RWPE2 (cell line): ENCODE measurements at places on chromosomes 7 and 10.

GRCh38 chr7:75614401-75614800 is 122.3 kb downstream of the SPDYE5 start:
- no peak for DNase-seq

DNA sequence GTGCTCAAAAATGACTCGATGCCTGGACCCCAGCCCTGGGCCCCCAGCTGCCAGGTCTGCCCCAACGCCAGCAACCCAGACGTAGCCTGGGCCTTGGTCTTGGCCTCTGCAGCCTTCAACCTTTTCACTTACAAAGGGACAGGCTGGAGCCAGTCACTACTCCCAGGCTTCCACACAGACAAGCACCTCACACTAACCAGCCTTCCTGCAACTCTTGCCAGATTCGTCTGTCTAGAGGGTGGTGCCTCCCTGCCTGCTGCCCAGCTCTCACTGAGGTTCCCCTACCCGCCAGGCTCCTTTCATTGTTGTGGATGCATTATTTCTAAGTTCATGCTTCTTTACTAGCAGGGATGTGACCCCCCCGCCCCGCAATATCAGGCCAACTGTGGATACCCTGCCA is 56.3 kb downstream of the NUDCD3 start:
- DNase-seq, result no peak

DNA sequence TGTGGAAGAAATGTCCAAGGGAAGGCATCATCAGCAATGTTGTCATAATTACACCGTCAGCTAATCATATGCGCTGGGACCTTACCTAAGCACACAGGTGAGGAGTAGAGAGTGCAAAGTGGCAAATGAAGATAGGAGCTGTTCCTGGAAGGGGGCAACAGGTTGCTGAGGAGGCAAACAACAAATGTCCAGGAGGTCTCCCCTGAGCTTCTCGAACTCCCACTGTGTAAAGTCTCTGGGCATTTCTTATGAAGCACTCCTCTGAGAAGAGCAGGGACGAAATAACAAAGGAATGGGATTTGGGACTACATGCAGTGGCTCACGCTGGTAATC is 152.5 kb downstream of the DOCK4 start:
- no peak for DNase-seq

DNA sequence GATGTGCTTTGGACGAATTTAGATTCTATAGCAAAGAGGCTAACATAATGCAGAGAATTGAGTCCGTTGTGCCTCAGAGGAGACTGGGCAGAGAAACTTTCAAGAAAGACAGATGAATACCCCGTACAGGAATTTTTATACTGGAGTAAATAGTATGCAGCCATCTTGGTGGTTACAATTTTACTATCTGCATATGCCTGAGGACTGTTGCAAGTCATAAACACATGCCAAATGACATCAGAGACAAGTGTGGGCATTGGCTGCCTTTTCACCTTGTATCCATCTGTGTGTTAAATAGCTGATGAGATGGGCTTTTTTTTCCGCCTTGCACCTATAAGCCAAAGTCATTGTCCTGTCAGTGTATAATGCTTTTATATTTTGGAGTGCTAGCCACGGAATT is 267.5 kb upstream of the SP4 start:
- DNase-seq, result no peak

DNA sequence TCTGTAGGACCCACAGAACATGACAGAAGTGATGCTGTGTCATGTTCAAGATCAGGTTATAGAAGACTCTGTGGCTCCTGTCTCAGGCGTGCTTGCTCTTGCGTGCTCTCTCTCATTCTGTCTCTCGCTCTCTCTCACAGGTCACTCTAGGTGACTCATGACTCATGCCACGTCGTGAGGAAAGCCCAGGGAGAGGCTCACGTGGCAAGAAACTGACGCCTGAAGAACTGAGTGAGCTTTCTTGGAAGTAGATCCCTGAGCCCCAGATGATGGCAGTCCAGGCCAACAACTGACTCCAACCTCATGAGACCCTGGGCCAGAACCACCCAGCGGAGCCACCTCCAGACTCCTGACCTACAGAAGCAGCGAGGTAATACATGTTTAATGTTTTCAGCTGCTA is 103.3 kb downstream of the DNMBP start:
- DNase-seq, result peak; percentile 91

DNA sequence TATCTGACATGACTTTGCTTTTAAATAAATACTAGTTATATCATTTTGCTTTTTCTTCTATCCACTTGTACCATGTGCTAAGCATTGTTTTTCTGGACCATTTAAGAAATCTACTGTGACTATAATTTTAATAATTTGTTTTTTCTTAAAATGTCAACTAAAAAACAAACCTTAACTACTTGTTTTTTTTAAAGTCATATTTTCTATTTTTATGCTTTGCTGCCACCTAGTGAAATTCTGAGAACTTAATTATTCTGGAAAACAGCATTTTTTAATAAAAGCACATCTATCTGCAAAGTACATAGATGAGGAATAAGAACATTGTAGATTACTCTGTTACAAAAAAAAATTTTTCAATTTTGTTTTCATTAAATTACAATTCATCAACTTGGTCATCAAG is 47.4 kb downstream of the ORC5 start:
- DNase-seq, result no peak

DNA sequence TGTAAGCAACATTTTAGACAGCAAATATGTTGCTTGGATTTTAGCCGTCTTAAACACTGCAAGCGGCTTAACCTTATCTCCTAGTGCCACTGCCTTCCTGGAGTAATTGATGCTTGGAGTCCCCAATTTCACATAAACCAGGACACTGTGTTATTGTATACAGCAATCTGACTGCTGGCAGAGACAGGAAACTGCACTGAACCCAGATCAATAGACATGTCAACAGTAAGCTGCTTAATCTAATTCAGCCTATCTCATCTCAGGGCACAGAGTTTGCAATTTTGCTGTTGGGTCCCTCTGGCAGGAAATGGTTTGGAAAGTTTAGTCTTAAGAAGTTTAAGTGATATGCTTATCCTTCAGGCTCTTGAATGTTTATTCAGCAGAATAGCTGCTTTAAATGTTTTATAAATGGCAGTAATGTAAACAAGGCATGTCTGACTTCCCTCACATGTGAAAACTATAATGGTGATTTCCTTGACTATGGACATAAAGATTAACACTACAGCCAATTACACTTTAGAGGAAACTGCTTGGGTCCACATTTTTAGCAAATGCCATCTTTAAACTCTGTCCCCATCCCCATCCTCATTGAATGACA is 598.6 kb downstream of the PARD3 start:
- DNase-seq, result no peak

- DNase-seq, result no peak
Measured at GRCh38 chr7:70481570-70482123, 650.3 kb upstream of the GALNT17 start.

DNA sequence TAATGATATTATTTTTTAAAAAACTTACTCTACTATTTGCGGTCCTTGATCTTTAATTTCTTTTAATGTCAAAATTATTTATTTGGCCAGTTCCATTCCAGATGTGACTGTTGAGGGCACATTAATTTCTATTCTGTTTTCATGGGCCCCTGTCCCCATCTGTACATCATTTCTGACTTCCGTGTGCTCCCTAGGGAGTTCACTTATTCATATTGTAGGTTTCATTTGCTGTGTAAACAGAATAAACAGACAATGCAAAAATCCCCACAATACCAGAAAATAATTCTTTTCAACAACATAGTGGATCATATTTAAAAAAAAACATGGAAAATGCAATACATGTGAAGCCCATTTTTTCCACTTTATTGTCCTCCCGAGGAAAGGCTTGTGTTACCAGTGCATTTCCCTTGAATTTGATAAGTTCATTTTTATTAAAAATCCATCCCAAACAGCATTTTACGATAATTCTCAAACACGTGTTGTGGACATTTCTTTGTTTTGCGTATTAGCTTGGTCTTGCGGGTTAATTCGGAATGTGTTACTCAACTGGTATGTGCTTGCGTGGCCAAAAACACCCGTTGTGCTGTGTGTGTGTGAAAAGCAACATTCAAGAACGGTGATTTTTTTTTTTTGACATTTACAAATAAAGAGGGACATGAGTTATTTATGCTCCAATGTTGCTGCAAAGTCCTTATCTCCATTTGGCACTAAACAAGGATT is 138.4 kb downstream of the MGMT start:
- DNase-seq, result no peak

DNA sequence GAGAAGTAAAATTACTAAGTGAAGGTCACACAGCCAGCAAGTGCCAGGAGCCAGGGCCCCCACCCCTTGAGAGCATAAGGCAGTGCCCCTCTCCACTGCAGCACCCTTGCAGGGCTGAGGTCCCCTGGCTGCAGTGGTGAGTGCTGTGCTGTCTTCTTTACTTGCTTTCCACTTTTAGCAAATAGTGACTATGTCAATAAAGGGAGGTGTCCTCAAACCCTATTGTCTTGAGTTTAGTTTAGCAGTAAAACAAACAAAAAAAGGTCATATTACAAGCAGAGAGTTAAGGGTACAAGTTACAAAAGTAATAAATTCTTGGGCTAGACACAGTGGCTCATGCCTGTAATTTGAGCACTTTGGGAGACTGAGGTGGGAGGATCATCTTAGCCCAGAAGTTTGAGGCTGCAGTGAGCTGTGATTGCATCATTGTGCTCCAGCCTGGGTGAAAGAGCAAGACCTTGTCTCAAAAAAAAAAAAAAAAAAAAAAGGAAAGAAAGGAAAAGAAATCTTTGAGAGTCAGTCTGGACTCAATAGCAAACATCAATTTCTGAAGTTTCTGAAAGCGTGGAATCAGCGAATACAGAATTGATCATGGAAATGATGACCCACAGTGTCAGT is 39.0 kb upstream of the KIF5B start:
- DNase-seq, result no peak

DNA sequence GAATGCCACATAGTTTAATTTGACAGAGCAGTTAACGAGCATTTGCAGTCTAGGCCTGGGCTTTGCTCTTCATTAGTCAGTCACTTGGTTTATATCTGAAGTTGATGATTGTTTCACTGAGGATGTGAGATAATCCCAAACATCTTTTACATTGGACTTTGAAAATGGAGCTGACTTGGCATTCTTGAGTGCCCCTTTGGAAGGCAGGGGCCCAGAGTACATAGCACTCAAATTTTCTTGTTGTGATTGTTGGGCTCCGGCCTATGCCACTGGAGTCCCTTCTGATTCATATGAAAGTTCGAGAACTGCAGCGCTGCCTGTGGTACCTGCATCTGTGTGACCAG is 21.9 kb downstream of the DNAJB6 start:
- no peak for DNase-seq

- DNase-seq, result no peak
Measured at GRCh38 chr10:76840802-76841201, 796.8 kb downstream of the KCNMA1 start.

GRCh38 chr10:21261842-21262294 is 263.6 kb downstream of the SKIDA1 start:
- no peak for DNase-seq

DNA sequence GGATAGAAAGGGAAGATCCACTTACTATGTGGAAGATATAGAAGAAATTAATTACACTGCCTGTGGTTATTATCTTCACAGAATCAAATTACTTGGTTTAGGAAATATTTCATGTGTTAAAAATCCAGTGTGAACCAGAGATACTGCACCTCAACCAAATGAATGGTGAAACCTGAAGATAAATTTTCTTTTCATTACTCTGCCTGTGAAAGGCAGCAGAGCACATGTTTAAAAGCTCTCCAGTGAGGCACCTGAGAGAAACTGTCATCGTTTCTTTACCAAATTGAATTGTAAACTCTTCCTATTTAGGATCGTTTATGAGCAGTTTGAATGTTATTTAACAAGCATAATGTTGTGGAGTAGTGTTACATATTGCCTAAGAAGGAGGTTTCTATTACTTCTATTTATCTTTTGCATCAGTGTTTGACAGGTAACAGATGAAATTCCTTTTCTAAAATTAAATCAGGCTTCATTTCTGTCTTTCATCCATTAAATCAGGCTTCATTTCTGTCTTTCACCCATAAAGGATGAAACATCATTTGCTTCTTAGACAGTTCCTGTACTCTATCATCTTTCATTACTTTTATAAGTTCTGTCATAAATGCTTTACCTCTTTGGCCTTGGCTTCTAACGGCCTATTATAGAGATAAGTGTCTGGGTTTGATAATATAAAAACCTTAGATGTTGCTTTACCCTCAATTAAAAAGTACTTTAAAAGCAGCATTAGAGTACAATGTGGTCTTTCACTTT is 266.6 kb downstream of the NXPH1 start:
- DNase-seq, result no peak

DNA sequence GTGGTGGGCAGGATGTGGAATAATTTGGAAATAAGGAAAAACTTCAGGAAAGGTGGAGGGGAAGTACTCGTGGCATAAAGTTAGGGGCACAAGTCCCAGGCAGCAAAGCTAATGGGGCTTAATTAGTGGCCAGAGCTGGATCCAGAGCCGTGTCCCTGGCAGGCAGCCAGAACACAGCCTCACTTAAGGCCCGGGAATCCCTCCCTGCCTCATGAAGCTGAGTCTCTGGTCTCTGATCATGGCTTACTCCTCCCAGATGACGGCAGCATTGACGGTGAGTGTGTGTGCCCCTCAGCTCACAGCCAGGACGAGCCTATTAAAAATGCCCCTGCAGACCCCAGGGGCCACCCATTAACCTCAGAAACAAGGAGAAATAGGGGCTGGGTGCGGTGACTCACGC is 48.2 kb upstream of the NPTX2 start:
- DNase-seq, result no peak

- no peak for DNase-seq
Measured at GRCh38 chr7:38276096-38276877, 2.9 kb upstream of the TARP start.

DNA sequence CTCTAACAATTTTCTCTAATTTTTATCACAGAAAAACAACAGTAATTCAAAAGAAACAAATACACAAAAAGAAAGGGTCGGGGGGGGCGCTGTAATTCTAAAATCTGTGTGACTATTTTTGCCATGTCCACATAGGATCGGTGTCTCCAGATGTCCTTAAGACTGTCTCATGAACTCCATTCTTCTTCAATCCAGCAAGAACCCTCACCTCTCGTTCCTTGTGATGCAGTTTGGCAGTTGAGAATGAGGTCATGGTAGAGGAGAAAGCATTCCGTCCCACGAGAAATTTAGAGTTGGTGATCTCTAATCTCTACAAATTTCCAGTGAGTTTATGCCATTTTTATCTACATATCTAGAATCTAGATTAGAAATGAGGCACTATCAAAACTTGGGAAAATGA is 394.7 kb downstream of the TFEC start:
- DNase-seq, result no peak

- no peak for DNase-seq
Measured at GRCh38 chr10:84291384-84291783, 37.0 kb upstream of the CCSER2 start.

GRCh38 chr10:98694014-98694413 is 247.3 kb upstream of the HPS1 start:
- DNase-seq, result no peak

- no peak for DNase-seq
Measured at GRCh38 chr10:50456719-50457118, 167.0 kb downstream of the SGMS1 start.

DNA sequence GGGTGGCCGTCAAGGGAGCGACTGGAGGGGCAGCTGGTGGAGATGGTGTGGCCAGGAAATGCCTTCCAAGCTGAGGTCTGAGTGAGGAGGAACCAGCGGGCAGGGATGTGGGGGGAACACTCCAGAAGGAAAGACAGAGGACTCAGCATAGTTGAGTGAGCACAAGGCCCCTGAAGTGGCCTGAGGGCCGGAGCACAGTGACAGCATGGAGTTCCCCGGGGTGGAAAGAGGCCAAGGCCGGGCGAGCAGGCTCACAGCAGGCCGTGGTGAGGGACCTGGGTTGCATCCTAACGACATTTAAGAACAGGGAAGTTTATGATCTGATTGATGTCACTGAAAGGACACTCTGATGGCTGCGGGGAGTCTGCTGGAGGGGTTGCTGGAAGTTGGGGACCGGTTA is 48.0 kb downstream of the HTRA1 start:
- no peak for DNase-seq

- no peak for DNase-seq
Measured at GRCh38 chr10:6148251-6148701, 54.5 kb upstream of the PFKFB3 start.
